EL (cell line): ENCODE measurements at places on chromosomes 3 and 15.
A peak's percentile ranks its signal among the peaks of the same experiment; 100 is the strongest.

DNA sequence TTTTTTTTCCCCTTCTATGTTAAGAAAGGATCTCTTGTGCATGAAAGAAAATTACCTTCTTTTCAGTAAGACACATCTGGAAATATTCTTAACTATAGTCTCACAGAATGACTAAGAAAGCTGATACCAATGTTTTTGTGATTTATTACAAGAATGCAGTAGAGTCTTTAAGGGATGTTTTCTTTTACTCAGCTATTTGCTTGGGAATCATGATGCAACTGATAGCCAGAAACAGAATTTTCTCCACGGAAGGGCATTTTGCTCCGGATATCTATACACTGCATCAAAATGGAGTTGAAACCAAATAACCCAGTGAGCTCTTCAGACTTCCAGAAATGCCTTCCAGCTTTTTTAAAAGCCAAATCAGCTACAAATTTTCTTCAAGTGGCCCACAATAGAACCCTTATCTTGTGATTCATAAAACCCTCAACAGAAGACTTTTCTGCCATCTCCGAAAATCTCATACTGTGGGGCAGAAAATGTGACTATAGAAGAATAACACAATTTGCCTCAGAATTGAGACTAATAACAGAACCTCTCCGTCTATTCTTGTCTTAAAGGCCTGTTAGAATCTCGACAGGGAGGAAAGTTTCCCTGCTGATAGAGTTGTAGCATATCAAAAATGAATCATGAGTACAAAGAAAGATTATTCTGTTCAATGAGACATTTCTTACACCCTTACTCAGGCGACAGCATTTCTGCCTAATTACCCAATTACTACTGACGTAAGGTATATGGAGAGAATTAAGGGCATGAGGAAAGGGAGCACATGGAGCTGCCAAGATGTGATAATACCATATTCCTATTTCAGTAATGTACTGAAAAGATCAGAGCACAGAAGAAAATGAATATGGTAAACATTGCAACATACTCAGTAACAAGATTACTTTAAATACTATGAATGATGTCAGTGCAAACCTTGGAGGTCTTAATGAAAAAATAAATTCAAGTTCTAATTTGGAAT is 900.1 kb downstream of the ROBO1 start:
- peak; percentile 61 for DNase-seq

GRCh38 chr3:139491027-139491700 is 14.8 kb upstream of the RBP2 start:
- DNase-seq, result no peak

- no peak for DNase-seq
Measured at GRCh38 chr3:17151598-17152373, 267.0 kb downstream of the PLCL2 start.

DNA sequence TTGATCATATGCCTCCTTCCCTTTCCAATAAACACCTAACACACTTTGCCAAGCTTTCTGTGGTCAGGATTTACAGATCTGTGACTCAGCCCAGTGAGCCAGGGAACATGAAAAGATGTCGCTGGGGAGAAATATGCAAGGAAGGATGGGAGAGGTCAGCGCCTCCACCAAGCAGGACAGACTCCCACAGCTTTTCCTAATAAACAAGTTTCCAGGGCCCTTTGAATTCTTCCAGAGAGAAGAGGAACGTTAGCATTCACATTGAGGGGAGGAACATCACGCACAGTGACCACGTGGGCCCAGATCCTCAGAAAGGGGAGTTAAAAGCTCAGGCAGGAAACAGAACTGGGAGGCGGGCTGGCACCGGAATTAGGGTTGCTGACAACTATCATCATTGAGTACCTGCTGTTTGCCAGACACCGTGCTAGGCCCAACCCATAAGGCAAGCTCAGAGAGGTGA is 33.3 kb upstream of the MRPS22 start:
- DNase-seq, result peak; percentile 93

GRCh38 chr3:31181661-31182060 is 287.2 kb upstream of the GADL1 start:
- DNase-seq, result no peak
